ENCODE measurements at places on chromosomes 1 and 21.

DNA sequence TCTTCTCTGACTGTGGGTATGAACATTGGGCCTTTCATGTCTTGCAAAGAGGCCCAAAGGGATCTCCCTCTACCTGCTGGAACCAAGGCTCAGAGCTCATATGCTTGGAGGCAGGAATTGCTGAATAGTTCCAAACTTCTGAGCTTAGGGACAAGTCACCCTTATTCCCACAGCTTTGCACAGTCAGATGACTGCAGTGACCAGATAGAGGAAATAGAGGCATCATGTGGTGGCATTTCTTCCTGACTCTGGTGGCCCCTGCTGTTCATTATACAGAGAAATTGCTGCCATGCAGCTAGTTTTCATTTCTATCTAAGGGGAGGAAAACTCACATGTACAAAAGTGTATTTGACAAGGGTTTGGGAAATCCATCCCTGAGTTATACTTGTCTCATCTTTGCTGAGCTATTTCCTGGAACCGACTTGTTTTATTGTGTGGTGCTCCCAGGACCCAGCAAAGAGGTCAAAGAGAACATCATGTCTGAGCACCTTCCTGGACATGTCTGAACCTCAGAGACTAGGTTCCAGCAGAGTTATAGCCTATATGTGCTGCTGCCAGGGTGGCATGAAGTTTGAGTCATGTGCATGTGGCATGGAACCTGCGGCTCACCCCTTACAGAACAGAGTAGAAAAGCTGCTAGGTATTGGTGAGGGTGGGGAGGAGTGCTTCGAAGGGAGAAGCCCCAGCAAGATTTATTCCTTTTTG lies 131.2 kb downstream of the PIK3R3 start:
- DNase-seq, result no peak

GRCh38 chr1:5768014-5768413 lies 224.2 kb downstream of the NPHP4 start:
- DNase-seq, result no peak

DNA sequence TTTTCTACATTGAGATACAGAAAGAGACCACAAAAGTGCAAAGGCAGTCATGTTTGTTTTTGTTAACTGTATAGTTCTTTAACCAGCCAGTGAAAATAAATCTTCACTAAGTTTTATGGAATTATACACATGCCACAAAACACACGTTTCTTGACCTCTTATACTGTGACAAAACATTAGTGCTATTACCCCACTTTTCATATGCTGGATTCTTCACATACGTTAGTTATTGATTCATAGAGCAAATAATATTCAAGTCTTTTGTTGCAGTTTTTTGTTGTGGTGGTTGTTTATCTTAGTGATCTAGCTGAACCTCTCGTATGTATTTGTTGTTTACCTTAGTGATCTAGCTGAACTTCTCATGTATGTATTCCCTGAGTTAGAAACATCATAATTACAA lies 28.0 kb downstream of the LYPLAL1 start:
- DNase-seq, result no peak

DNA sequence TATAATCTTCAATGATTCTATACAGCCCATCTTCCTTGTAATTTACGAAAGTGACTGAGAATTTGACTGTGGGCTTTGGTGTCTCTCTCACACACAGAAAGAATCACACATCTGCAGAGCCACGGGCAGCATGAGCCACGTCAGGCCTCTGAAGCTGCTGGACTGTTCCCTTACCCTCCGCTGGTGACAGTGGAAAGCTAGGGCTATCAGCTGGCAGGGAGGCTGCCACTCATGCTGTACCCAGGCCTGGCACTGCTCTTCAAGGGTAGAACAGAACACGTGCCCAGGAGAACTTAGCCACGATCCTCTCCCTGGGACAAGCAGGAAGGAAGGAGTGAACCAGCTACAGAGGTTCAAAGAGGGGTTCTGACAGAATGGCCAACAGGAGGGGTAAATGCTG lies 90.7 kb downstream of the JAK1 start:
- DNase-seq, result no peak

DNA sequence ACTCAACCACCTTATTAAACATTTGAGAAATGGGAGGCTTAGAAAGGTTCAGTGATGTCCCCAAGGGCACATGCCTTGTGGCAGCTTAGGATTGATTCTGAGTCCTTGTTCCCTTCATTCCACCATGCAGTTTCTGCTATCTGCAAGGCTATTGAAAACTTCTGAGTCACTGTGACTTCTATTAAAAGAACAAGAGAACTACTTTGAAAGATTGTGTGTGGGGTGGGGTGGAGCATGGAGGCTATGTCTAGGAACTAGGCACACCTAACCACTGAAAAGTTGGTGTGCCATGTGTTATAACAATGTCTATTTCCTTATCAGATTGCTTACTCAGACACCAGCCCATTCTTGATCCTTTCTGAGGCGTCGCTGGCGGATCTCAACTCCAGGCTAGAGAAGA lies 10.8 kb downstream of the MTARC1 start:
- DNase-seq, result no peak

- no peak for DNase-seq
Measured at GRCh38 chr1:49408346-49408745, 615.4 kb downstream of the AGBL4 start.

GRCh38 chr1:27547220-27548116 lies 56.5 kb downstream of the AHDC1 start:
- no peak for DNase-seq
